ENCODE measurements at places on chromosomes 16 and 17. TPM values are rescaled to one million over a fixed set of nuclear protein-coding genes. Genes with fewer than 3 reads are reported as not detected.

The OR1D2 gene
- total RNA-seq: not detected

The ACSF2 gene
- 26.7 TPM for total RNA-seq

The LPO gene
- total RNA-seq: not detected

The TP53TG3F gene
- not detected for total RNA-seq

The KRT20 gene
- total RNA-seq: not detected

The CD300H gene
- not detected for total RNA-seq

The SEC14L5 gene
- 0.47 TPM for total RNA-seq

The SCNN1G gene
- not detected for total RNA-seq

The VPS9D1 gene
- total RNA-seq: 12.0 TPM

The KRTAP3-1 gene
- not detected for total RNA-seq

The ABCA6 gene
- 61.4 TPM for total RNA-seq

The PPP4C gene
- total RNA-seq: 63.2 TPM

The FBXO39 gene
- total RNA-seq: not detected

The MMP15 gene
- total RNA-seq: 8.1 TPM

The HEATR9 gene
- not detected for total RNA-seq

Data from pericardium fibroblast (primary cell).